Jurkat, Clone E6-1 (cell line): ENCODE measurements at places on chromosomes 2 and 18.
A peak's percentile ranks its signal among the peaks of the same experiment; 100 is the strongest.

DNA sequence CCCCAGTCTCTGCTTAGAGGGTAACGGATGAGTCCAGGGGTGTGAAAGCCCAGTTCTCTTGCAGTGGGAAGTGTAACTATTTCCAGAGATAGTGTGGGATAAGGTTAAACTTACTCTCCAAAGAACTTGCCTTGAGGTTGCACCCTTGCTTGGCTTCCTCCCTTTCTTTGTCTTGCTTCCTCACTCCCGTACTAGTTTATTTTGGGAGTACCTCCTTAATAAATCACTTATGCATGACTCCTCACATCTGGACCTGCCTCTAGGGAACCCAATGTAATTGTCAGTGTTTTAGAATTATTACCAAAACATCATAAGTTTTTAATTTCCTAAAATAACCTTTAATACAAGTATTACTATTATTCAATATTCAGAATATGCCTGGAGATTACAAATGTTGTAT lies 35.2 kb downstream of the CPO start:
- no peak for DNase-seq

DNA sequence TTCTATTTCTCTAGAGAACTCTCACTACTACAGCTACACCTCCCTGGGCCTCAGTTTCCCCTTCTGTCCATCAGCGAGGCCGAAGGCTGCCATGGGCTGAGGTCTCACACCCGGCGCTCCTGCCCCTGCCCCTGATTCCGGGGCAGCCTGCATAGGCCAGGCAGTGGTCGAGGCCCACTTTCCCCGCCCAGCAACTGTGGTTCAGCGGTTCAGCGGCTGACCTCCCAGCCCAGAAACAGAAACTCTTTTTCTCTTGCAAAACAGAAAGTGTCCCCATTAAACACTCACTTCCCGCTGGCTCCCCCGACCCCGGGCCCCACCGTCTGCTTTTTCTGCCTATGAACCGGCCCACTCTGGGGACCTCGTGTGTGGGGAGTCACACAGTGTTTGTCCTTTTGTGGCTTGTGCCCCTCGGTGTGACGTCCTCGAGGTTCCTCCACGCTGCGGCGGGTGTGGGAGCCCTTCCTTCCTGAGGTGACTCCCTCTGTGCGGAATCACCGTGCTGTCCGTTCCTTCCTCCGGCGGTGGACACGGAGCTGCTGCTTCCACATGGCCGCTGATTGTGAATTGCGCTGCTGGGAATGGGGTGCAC lies 16.0 kb downstream of the PDCD1 start:
- DNase-seq: no peak

GRCh38 chr2:119028327-119029174 lies 86.6 kb downstream of the MARCO start:
- DNase-seq: peak; percentile 8

DNA sequence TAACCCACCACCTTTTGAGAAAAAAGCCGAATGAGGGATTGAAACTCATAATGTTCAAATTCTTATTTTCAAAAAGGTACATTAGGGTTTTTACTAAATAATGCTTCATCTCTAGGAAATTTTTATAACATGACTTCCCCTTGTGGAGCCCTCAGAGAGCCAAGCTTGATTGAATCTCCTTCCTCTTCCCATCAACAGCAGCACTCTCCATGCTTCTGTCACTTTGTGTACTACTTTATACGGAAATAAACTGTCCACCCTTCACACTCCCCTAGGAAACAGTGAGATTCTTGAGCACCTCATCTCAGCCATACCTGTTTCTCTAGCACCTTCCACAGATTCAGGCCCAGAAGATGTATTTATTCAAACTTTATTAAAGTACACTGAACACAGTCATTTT lies 51.8 kb downstream of the TFPI start:
- no peak for DNase-seq

DNA sequence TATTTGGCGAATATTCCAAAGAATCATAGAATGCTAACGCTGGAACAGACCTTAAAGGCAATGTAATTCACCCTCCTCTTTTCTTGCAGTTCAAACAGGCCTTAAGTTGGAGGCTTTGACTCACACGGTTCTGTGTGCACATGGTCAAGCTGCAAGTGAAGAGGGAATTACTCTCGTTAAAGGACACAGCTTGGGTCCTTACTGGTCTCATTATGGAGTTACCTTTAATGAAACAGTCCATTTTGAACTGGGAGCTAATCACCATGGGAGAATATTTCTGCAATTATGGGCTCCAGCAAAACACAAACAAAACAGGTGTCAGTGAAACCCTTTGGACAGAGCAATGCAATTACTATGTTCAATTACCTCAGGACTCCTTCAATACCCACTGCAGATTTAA lies 135.5 kb downstream of the GAREM1 start:
- no peak for DNase-seq

GRCh38 chr2:238009563-238009962 lies 42.7 kb downstream of the UBE2F start:
- no peak for DNase-seq

GRCh38 chr18:45755934-45756333 lies 32.0 kb downstream of the SLC14A1 start:
- DNase-seq: no peak

- peak; percentile 73 for DNase-seq
These were observed 4.2 kb upstream of the B4GALT6 start for GRCh38 chr18:31688606-31689005.

DNA sequence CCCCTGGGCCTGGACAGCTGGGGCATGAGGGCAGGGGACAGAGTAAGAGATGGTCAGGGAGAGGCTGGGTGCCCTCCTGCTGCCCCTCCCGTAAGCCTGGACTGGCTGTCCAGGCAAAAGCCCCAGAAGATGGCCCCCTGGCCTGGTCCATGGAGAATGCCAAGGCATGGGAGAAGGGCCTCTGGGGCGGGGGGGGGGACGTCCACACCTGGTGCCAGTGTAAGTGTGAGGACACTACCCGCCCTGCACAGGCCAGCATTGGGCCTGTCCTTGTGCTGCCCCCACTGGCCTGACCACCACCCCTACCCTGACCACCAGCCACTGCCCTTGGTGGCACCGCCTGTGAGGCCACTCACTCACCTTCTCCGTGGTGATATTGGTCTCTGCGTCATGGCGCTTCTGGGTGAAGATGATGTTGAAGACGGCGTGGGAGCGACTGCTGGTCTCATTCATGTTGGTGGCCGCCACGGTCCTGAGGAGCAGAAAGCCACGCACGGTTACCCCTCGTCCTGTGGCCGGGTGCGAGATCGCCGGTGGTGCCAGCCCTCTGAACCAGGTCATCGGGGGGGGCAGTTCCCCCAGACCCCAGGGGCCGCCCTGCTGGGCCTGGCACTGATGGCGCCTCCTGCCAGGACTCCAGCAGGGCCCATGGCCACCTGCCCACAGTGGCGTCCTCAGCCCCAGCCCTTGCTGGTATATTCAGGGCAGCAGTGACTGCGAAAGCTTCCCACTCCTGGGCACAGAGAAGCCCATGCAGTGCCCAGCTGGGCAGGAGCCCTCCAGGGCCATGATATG lies 35.2 kb downstream of the KIF1A start:
- no peak for DNase-seq

DNA sequence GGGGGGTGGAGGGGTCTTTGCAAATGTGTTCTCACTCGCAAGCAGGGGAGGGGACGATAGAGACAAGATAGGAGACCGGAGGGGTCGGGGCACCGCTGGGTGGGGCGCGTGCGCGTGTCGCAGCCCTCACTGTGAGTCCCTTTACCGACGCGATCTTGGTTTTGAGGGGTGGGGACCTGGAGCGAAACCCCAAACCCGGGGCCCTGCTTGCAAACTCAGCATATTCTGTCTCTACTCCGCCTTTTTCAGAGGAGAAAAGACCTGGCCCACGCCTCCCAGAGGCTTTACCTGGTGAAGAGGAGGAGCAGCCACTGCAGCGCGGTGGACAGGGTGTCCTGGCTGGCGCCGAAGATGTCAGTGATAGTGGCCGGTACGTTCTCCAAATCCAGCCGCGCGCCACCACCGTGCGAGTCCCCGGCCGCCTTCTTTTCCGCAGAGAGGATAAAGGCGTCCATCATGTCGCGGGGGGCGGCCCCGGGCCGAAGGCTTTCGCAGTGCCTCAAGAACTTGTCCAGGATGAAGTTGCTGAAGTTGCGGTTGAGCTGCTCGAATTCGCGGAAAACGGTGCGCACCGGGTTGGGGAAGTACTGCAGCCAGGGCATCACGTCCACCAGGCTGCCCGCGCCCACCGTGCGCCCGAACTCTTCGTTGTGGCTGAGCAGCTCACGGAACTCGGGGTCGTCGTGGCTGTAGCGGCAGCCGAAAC lies 1.7 kb downstream of the CYP1B1 start:
- DNase-seq: no peak

GRCh38 chr18:57427429-57428201 lies 7.6 kb upstream of the ONECUT2 start:
- DNase-seq: no peak

- no peak for DNase-seq
These were observed 32.4 kb upstream of the SNED1 start for GRCh38 chr2:240965905-240966456.
